ENCODE measurements at places on chromosomes 3 and 15.

GRCh38 chr3:197023241-197023997 lies 6.2 kb downstream of the MELTF start:
- no peak for DNase-seq

DNA sequence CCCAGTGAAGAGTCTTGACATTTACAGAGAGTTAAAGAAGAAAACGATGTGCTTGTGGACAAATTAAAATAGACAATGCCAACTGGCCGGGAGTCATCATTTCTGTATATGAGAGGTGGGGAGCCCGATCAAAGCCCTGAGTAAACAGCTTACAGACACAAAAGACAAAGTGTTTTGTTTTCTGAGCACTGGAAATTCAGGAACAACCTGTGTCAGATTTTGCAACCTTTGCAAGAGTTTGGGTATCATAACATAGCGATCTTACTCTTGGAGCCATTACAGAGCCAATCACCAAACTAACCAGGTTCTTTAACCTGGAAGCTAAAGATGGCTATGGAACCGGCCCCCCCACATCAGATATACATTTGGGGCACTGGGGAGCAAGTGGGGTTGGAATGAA lies 101.9 kb upstream of the LRIG1 start:
- DNase-seq = no peak

GRCh38 chr3:4681301-4681700 lies 188.2 kb downstream of the ITPR1 start:
- DNase-seq = no peak

DNA sequence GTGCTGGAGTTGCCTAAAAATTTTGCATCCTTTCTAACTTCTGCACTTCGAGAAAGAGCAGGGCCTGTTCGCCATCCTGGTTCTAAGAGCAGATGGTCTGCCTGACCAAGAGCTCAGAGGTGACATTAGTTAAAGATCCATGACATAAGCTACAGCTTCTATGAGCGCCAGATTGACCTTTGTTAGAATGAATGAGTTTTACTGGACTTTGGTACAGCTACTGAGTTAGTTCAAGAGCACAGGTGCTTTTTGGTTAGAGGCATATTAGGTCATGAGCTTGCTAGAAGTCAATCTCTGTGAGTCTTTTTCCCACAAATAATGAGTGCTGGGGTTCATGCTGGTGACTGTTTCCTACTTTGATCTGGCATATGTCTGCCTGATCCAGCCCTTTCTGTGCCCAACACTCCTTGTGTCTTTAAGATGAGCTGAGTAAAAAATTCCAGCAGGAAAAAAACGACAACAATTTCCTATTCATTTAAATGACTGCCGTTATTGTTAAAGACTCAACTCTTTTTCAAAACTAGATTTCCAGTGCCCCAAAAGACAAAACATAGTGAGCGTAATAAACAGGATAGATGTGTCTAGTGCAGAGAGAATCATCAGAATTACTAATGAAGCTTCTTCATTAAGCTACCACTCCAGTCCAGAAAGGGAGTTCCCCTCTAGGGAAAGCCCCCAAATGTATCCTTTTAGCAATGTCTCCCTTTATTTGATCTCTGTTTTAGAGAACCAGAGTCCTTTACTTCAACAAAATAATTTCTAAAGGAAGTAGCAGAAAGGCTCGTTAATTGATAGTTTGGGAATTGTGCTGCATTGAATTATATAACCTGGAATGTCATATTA lies 152.9 kb downstream of the SLCO3A1 start:
- no peak for DNase-seq

- no peak for DNase-seq
Observed at GRCh38 chr3:64094713-64095079, 71.4 kb upstream of the PSMD6 start.

GRCh38 chr3:194598771-194599557 lies 34.3 kb downstream of the TMEM44 start:
- DNase-seq = no peak

- DNase-seq = no peak
Observed at GRCh38 chr3:10887015-10887414, 71.0 kb downstream of the SLC6A11 start.

- DNase-seq = no peak
Observed at GRCh38 chr15:51602484-51602883, 20.1 kb downstream of the DMXL2 start.

DNA sequence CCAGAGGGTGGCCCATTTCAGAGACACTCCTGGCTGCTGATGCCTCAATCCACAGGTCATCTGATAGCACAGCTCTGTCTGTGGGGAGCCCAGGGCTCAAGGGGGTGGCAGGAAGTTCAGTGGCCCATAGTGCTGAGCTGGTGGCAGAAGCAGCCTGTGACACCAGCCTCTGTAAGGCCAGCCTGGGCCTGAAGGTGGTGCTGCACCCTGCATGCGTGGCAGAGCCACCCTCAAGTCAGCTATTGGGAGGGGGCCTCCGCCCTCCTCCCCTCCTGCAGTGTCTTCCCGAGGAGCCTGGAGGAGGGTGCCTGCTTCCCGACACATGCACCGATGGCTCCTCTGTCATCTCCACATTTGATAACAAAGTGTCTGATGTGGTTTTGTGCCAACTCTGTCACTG lies 3.0 kb downstream of the PLA1A start:
- no peak for DNase-seq

GRCh38 chr15:97903971-97904572 lies 56.4 kb upstream of the ARRDC4 start:
- DNase-seq = peak; percentile 85

DNA sequence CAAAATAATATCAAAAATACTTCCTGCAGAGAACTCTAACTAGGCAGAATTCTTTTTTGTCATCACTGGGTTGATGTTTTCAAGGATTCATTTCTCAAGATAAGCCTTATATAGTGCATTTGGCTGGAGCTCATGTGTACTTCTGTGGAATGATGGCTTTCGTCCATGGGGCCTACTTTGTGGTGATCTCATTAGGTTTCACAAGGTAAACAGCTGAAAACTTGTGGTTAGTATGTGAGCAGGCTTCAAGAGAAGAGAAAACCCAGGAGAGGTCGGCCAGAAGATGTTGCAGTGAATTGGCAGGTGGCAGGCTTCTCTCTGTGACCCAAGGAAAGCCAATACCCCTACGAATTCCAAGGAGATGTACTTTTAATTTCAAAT lies 121.4 kb upstream of the PHLDB2 start:
- no peak for DNase-seq

DNA sequence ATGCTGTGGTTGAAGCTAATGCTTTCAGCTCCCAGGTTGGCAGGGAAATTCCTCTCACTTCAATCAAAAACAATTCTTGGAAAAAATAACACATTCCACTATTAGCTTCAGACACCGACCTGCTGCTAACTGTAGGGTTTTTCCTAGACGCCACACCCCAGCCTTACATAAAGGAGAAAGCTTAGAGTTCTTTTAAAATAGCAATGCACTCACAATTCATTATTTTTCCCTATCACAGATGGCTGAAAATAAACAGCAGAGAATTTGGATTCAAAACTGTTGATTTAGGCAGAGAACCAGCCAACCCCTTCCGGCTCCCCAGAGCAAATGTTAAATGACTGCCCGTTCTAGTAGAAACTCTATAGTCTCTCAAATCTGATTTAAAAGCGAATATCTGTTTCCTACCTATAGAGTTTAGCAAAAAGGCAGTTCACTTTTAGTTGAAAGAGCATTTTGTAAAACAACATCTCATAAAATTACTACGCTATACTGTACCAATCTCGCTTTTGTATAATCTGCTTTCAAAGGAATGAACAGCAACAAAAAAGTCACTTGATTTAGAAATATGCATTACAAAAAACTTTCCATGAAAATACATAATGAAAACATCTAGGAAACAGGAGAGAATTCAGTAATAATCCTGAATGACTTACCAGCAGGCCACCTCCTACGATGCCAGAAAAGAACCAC lies 586 bp downstream of the TM4SF1 start:
- no peak for DNase-seq

DNA sequence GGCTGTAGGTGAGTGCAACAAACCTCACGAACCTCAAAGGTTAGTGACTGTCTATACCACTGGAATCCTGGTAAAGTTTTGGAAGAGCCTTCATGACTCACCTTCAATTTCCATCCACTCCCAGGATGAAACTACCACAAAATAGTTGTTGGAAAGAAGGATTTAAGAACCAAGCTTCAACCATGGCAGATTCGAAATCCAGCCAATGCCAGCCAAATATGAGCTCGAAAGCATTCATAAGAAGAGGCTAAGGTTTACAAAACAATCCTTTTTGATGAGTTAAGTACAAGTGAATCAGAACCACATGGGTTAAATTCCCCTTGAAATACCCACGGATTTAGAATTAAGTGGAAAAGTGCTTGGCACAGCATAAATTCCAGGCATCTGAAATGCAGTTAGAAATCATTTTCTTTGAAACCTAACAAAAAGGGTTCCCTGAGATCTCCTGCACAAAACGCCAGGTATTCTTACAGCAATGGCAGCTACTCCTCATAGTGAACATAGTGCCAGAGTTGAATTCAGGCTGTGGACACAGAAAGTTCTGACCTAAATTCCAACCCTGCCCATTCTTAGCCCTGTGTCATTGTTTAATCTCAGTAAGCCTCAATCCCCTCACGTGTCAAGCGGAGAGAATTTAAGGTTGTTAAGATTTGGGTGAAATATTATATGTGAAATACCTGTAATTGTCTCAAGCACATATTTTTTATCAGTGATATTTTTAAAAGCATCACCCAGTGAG lies 89.2 kb downstream of the FBN1 start:
- no peak for DNase-seq
